ENCODE measurements at places on chromosomes 6 and 20. TPM values are rescaled to one million over a fixed set of nuclear protein-coding genes. Genes with fewer than 3 reads are reported as not detected.
A peak's percentile ranks its signal among the peaks of the same experiment; 100 is the strongest.

DNA sequence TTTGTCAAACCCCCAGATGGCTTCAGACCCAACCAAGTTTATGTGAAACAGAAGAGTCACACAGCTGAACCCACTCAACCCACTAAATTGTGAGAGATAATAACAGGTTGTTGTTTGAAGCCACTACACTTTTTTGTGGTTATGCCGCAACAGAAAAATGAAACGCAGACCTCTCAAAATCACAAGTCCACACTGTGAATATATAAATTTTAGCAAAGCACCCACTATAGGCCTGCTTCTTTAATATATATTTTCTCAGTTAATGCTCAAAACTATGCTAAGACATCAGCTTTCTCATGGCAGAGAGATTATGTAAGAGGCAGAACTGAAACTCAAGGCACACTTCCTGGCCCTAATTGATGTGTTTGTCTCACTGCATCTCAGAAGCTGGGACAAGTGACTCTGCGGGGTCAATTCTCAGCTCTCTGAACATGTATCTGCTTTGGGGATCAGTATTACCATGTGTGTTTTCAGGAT is 27.7 kb downstream of the MAP3K5 start:
- no peak overlapping the region for H3K27ac ChIP-seq
- H3K27me3 ChIP-seq, result no peaks in the 10 kb centered on the region
- H3K4me1 ChIP-seq, result peaks cover 51% of the 10 kb centered on the region
- no peak for DNase-seq
- no peaks in the 10 kb centered on the region for H3K36me3 ChIP-seq

DNA sequence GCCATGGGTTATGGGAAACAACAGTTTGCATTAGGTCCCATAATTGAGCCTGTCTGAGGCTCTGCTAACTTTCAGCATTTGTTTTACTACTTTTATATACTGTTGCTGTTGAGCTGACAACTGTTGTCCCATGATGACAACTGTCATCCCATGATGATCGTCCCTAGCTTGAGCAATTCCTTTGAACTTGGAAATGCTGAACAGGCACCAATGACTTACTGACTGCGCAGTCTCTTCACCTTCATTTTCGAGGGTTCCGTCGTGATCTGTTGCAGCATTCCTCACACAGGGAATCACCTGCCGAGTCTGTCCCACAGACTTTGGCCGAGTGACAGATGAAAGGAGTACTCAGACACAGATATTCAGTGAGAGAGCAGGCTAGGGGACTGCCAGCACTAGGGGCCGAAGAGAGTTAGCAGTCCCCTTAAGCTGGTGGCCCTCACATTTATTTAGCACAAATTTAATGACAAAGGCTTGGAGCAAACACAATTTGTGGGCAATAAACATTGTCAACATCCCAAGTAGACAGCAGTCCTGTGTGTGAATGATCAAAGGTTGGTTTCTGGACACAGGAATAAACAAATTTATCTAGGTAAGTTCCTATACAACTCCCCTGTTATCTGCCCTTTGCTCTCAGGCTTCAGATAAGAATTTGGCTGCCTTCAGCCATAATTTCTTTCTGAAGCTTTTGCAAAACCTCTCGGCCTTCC is 10.0 kb upstream of the TBC1D20 start:
- H3K36me3 ChIP-seq, result peaks cover 15% of the 10 kb centered on the region
- no peak overlapping the region for H3K27ac ChIP-seq
- DNase-seq, result no peak
- no peak overlapping the region for H3K4me3 ChIP-seq
- peaks cover 5% of the 10 kb centered on the region for H3K4me1 ChIP-seq

The PRSS35 gene
- not detected for total RNA-seq

GRCh38 chr6:37134036-37134395 is 35.9 kb upstream of the PIM1 start:
- no peaks in the 10 kb centered on the region for H3K36me3 ChIP-seq
- no peaks in the 10 kb centered on the region for H3K27me3 ChIP-seq
- peak overlapping the region; percentile 90 for H3K27ac ChIP-seq
- peaks cover 81% of the 10 kb centered on the region for H3K4me1 ChIP-seq
- no peak for DNase-seq

DNA sequence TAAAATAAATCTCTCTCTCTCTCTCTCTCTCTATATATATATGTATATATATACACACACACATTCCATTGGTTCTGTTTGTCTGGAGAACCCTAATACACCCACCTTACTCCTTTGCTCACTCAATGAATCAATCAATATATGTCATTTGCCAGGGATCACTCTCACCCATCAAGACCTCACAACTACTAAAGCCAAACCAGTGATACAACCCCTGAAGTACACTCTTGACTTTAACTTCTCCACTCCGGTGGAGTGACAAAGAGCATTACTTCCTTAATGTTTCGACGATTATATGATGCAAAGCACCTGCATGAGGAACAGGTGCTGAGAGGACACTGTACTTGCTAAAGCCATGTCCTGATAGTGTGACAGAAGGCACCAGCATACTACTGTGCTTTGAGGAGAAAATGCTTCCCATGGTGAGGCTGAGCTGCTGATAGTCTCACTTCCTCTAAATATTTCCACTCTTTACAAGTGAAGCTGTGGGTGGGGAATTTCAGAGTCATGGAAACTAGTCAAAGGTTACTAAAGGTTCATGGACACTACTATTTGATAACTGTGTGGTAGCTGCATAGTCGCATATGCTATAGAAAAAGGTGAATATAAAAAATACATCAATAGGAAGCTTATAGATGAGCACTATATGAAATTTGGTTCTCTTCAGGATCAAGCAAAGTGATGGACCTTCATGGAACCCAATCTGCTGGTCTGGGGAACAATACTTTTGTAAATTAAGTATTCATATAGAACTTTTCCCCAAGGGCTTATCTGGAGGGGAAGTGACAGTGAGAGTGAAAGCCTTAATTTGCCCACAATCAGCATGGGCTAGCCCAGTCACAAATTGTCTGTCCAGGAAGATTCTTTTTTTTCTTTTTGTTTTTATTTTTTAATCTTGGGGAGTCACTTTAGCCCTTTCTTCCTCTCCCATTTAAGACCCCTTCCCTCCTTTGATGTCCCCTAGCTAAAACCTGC is 141.9 kb upstream of the NEDD9 start:
- H3K27ac ChIP-seq, result no peak overlapping the region
- DNase-seq, result no peak
- no peaks in the 10 kb centered on the region for H3K27me3 ChIP-seq
- H3K36me3 ChIP-seq, result no peaks in the 10 kb centered on the region
- no peak overlapping the region for H3K4me3 ChIP-seq

DNA sequence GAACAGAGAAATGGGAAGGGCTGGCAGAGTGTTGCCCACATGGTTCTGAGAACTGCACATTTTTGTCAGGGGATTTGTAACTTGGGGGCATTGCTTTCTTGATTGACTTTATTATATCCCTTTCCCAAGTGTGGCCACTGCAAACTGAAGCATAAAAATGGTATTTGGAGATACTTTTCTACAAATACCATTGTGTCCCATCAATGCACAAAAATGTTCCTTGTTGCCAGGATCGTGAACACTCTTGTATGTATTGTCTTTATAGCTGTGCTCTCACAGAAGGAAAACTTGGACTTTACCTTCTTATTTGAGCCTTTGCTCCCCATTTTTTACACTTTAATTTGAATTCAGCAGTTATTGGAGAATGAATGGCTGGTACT is 57.1 kb upstream of the C20orf144 start:
- no peak for DNase-seq
- H3K4me1 ChIP-seq, result no peaks in the 10 kb centered on the region
- no peak overlapping the region for H3K4me3 ChIP-seq
- peaks cover 29% of the 10 kb centered on the region for H3K36me3 ChIP-seq
- no peak overlapping the region for H3K27ac ChIP-seq

The PTGIS gene
- 8.4 TPM for total RNA-seq

The IMPG1 gene
- not detected for total RNA-seq

DNA sequence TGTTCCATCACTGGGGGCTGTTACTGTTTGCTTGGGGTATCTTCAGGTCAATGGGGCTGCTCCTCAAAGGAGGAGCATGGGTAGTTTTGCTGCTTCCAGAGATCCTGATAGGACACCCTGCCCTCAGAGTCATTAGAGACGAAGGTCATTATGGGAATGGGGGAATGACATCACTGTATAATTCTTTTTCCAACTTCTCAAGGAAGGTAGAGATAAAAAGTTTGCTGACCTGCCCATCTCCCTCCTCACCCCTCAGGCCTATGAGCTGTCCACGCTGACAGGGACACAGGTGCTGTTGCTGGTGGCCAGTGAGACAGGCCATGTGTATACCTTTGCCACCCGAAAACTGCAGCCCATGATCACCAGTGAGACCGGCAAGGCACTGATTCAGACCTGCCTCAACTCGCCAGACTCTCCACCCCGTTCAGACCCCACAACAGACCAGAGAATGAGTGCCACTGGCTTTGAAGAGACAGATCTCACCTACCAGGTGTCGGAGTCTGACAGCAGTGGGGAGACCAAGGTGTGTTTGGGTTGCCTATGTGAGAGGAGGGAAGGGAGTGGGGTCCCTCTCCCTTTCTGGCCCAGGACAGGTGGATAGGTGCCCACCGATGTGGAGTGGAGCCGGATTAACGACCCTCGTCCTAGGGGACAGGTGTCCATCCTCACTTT is 2.7 kb downstream of the SRF start:
- peaks cover 50% of the 10 kb centered on the region for H3K4me1 ChIP-seq
- no peak for DNase-seq
- peak overlapping the region; percentile 95 for H3K4me3 ChIP-seq
- H3K27ac ChIP-seq, result peak overlapping the region; percentile 91

GRCh38 chr6:36979347-36979742 is 6.7 kb downstream of the MTCH1 start:
- peaks cover 68% of the 10 kb centered on the region for H3K36me3 ChIP-seq
- peak; percentile 88 for DNase-seq
- no peak overlapping the region for H3K4me3 ChIP-seq
- H3K27ac ChIP-seq, result peak overlapping the region; percentile 17
- peaks cover 44% of the 10 kb centered on the region for H3K4me1 ChIP-seq
- no peaks in the 10 kb centered on the region for H3K27me3 ChIP-seq

The SLC35B3 gene
- total RNA-seq, result 21.7 TPM

- H3K4me1 ChIP-seq, result no peaks in the 10 kb centered on the region
- no peaks in the 10 kb centered on the region for H3K27me3 ChIP-seq
- no peak for DNase-seq
- H3K36me3 ChIP-seq, result peaks cover 11% of the 10 kb centered on the region
- H3K27ac ChIP-seq, result no peak overlapping the region
These were observed 87.7 kb upstream of the BEND3 start for GRCh38 chr6:107202876-107203468.

GRCh38 chr6:149783551-149783950 is 34.0 kb downstream of the PCMT1 start:
- no peaks in the 10 kb centered on the region for H3K4me1 ChIP-seq
- no peak overlapping the region for H3K27ac ChIP-seq
- no peak for DNase-seq
- H3K36me3 ChIP-seq, result peaks cover 6% of the 10 kb centered on the region

The PERP gene
- total RNA-seq, result 53.1 TPM

DNA sequence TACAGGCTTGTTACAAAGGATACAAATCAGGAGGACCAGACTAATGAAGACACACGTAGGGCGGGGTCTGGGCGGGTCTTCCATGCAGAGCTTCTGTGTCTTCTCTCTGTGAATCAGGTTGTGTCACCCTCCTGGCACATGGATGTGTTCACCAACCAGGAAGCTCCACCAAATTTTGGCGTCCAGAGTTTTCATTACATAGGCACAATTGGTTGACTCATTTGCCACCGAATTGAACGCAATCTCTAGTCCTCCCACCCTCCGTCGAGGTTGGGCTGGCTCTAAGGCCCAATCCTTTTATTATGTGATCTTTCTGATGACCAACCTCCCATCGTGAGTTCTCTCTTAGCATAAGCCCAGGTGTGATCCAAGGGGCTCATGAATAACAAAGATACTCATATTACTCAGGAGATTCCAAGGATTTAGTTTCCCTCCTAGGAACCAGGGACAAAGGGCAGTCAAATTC is 36.3 kb upstream of the DDR1 start:
- H3K4me3 ChIP-seq, result no peak overlapping the region
- DNase-seq, result no peak
- H3K27me3 ChIP-seq, result no peaks in the 10 kb centered on the region
- H3K4me1 ChIP-seq, result peaks cover 24% of the 10 kb centered on the region

The CCM2L gene
- not detected for total RNA-seq

DNA sequence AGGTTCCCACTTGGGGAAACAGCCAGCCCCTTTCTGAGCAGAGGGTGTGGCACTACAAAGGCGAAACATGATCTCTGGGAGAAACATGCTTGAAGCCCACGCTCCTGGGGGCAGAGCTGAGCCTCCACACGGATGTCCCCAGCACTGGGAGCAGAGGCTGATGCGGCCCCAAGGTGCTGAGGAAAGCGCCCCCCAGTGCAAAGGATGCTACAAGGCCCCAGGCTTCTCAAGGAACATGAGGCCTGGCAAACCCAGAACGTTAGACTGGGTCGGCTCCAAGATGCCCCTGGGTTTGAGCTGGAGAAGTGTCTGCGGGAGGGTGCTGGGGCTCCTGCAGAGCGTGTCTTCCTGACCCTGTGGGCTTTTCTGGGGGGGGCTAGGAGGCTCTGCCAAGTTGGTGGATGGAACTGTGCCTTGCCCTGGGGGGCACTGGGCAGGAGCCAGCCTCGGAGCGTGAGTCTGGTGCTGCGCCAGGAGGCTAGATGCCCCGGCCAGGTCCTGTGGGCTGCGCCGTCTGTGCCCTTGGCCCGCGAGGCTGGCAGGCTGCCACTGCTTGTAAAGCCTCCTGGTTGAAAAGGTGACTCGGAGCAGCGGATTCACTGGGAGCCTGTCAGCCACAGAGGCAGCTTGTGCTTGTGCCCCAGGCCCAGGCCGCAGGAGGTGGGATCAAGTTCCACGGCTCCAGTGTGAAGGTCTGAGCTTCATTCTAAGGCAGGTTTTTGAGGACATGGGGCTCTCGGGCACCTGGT is 8.1 kb downstream of the SYNJ2 start:
- DNase-seq, result peak; percentile 72
- H3K36me3 ChIP-seq, result no peaks in the 10 kb centered on the region
- H3K4me1 ChIP-seq, result peaks cover 29% of the 10 kb centered on the region
- no peak overlapping the region for H3K27ac ChIP-seq
- no peak overlapping the region for H3K4me3 ChIP-seq
- H3K27me3 ChIP-seq, result no peaks in the 10 kb centered on the region

The CALHM4 gene
- not detected for total RNA-seq

- H3K4me1 ChIP-seq, result no peaks in the 10 kb centered on the region
- no peaks in the 10 kb centered on the region for H3K36me3 ChIP-seq
- no peak overlapping the region for H3K4me3 ChIP-seq
- no peaks in the 10 kb centered on the region for H3K27me3 ChIP-seq
- no peak for DNase-seq
These were observed 78.6 kb upstream of the SLC22A16 start for GRCh38 chr6:110554966-110555460.

DNA sequence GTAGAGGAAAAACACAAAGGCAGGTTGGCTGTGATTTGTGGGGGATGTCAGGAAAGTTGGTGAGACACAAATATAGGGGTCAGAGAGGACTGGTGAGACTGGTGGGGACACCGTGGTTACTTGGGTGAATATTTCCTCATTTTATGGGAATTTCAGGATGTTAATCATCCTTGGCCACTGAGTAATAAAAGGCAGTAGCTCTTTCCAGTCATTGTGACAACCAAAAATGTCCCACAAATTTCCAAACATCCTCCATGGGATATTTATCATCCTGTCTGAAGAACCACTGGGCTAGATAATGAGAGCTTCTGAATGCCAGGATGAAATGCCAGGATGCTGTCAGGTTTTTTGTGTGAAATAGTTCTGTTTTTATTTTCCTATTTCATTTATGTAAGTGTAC is 374.1 kb downstream of the CD109 start:
- no peaks in the 10 kb centered on the region for H3K4me1 ChIP-seq
- no peak overlapping the region for H3K27ac ChIP-seq
- no peak overlapping the region for H3K4me3 ChIP-seq
- no peaks in the 10 kb centered on the region for H3K27me3 ChIP-seq
- no peak for DNase-seq
